ENCODE measurements at places on chromosomes 5 and 9. TPM values are rescaled to one million over a fixed set of nuclear protein-coding genes. Genes with fewer than 3 reads are reported as not detected.

CFAP77 gene
- 0.36 TPM for total RNA-seq

DNA sequence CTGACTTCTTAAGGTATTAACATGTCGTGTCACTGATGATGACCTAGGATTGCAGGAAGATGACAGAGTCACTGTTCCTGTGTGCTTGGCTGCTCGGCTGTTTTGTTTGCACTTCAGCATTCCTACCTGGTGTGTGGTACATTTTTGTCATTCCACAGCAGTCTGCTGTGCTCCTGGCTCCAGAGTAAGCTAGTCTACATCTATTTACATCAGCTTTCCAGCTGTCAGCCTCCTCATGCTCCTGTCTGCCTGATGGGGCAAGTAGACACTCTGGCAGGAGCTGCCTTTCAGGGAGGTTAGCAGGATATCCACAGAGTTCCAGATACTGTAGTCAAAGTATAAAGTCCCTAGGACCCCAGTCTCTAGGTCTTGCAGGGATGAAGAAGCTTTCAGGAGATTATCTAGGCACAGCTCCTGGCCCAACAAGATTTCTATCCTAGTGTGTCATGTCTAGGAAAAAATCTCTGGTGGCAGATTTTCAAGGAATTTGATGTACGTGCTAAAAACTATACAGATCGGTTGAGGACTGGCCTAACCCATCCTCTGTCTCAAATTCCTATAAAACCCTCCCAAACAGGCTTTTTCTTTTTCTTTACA is 28.4 kb downstream of the RUSC2 start:
- H3K4me1 ChIP-seq, result peaks cover 77% of the 10 kb centered on the region
- H3K27ac ChIP-seq, result peak overlapping the region; percentile 96
- H3K36me3 ChIP-seq, result no peaks in the 10 kb centered on the region
- DNase-seq, result peak; percentile 96
- H3K27me3 ChIP-seq, result no peaks in the 10 kb centered on the region

DNA sequence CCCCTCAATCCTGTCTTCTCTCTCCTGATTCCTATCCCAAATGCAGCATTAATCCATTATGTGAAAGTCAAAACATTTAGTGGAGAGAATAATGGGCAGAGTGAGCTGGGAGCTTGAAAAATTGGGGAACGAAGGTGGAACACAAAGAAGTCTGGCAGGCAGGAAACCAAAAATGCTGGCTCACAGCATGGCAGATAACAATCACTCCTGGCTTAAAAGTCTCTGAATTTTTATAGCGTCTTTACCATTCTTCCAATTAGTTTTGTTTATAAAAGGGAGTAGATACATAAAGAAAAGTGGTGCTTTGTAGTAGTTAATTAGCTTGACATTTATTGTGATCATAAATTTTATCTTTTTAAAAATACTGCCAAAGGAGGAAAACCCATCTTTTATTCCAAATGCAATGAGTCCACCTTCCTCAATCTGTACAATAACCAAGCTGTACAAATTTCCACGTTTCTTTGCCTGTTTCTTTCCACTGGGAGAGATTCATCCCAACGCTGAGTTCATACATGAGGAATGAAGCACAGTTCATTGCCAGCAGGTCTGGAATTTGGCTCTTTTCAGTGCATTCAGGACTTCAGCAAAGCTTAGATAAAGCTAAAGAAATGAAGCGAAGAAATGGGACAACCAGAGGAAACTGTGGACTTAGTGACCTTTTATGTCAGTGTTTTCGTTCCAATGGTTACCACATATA is 174.7 kb downstream of the HMHB1 start:
- H3K27me3 ChIP-seq, result no peaks in the 10 kb centered on the region
- peak overlapping the region; percentile 72 for H3K27ac ChIP-seq
- peaks cover 18% of the 10 kb centered on the region for H3K4me1 ChIP-seq

DNA sequence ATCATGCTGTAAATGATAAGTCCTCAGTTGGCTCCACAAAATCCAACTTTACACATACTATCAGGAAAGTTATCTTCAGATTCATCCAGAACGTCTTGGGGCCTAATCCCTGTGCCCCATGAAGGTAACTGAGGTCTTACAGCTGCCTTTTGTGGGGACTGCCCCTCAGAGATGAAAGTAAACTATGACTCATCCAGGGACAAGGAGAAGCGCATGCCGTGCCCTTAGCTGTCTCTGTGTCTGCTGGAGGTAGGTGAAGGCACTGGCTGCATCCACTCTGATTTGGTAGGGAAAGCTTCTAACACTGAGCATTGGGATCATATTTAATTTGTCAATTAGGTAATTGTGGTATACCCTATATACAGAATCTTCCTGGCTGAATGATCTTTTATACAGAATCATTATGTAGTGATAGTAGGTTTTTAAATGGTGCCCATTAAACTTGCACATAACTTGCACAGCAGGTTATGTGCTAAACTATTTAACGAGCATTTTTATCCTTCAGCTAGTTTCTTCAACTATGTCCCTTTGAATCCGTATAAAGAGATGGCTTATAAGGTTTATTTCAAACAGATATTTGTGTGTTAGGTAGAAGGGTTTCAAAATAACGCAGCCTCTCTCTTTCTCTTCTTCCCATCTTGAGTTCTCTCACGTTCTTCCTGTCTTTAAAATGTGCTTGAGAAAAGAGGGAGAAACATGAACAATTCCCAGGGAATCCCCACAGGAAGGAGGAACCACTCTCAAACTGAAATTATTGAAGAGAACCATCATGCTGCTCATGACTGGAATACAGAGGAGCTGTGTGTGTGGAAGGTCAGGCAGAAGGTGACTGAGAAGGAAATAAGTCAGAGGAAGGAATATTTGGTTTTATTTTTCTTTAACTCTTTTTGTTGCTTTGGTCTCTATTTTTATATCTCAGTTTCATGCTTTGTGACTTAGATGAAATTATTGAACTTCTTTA is 250.9 kb downstream of the CD180 start:
- no peaks in the 10 kb centered on the region for H3K27me3 ChIP-seq
- no peak for DNase-seq
- no peak overlapping the region for H3K4me3 ChIP-seq
- no peaks in the 10 kb centered on the region for H3K36me3 ChIP-seq

- no peaks in the 10 kb centered on the region for H3K36me3 ChIP-seq
- no peaks in the 10 kb centered on the region for H3K27me3 ChIP-seq
- no peak overlapping the region for H3K4me3 ChIP-seq
Observed at GRCh38 chr9:2220036-2220435, 204.9 kb downstream of the SMARCA2 start.

GRCh38 chr5:39187831-39188731 is 31.3 kb downstream of the FYB1 start:
- no peak overlapping the region for H3K4me3 ChIP-seq
- H3K4me1 ChIP-seq, result no peaks in the 10 kb centered on the region
- no peaks in the 10 kb centered on the region for H3K27me3 ChIP-seq
- H3K27ac ChIP-seq, result no peak overlapping the region

- H3K27me3 ChIP-seq, result no peaks in the 10 kb centered on the region
- peak; percentile 22 for DNase-seq
- no peaks in the 10 kb centered on the region for H3K36me3 ChIP-seq
- H3K4me1 ChIP-seq, result no peaks in the 10 kb centered on the region
Observed at GRCh38 chr9:73081979-73082657, 69.5 kb upstream of the ANXA1 start.

SUSD3 gene
- total RNA-seq, result not detected

GRCh38 chr5:168109441-168109840 is 182.0 kb upstream of the WWC1 start:
- H3K4me1 ChIP-seq, result peaks cover 6% of the 10 kb centered on the region
- H3K4me3 ChIP-seq, result no peak overlapping the region
- peak; percentile 55 for DNase-seq
- H3K36me3 ChIP-seq, result no peaks in the 10 kb centered on the region
- no peaks in the 10 kb centered on the region for H3K27me3 ChIP-seq

SLC46A2 gene
- total RNA-seq, result not detected

- DNase-seq, result peak; percentile 2
- no peaks in the 10 kb centered on the region for H3K27me3 ChIP-seq
- no peak overlapping the region for H3K4me3 ChIP-seq
Observed at GRCh38 chr5:168609806-168610482, 30.8 kb upstream of the PANK3 start.

DNA sequence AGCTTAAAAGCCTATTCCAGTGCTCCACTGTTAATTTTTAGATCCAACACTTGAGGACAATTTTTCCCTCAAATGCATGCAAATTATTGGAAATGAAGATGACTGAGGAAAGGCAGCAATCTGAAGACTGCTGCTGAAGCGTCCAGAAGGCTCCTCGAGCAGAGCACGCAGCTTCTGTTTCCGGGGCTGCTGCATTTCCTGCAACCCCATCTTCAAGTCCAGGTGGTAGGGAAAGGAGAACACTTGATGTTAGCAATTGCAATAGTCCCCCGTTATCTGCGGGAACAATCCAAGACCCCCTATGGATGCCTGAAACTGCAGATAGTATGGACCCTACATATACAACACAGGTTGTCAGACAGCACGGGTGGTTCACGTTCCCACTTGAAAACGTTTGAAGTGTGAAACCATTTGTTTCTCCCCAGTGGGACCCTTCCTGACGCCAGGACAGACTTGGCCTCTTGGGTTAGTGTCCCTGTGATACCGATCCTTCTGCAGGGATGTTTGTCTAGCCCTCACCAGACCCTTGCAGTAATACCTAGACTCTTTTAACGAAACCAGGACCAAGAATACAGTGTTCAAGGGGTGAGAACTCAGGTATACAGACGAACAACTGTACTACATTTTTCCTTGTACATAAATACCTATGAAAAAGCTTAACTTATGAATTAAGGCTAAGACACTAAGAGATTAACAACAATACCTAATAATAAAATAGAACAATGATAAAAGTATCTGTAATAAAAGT is 152.3 kb downstream of the HSD17B3 start:
- no peak overlapping the region for H3K27ac ChIP-seq
- peaks cover 16% of the 10 kb centered on the region for H3K27me3 ChIP-seq
- H3K36me3 ChIP-seq, result no peaks in the 10 kb centered on the region
- DNase-seq, result no peak

SPATA9 gene
- 0.98 TPM for total RNA-seq

- H3K27ac ChIP-seq, result no peak overlapping the region
- no peak for DNase-seq
- no peaks in the 10 kb centered on the region for H3K36me3 ChIP-seq
- no peak overlapping the region for H3K4me3 ChIP-seq
- H3K4me1 ChIP-seq, result no peaks in the 10 kb centered on the region
- no peaks in the 10 kb centered on the region for H3K27me3 ChIP-seq
Observed at GRCh38 chr9:31168161-31168560, 1216.3 kb upstream of the ACO1 start.

DNAH5 gene
- total RNA-seq, result 3.2 TPM

CYFIP2 gene
- total RNA-seq, result 96.8 TPM

EGFLAM gene
- total RNA-seq, result 1.1 TPM

OBP2B gene
- not detected for total RNA-seq

DNA sequence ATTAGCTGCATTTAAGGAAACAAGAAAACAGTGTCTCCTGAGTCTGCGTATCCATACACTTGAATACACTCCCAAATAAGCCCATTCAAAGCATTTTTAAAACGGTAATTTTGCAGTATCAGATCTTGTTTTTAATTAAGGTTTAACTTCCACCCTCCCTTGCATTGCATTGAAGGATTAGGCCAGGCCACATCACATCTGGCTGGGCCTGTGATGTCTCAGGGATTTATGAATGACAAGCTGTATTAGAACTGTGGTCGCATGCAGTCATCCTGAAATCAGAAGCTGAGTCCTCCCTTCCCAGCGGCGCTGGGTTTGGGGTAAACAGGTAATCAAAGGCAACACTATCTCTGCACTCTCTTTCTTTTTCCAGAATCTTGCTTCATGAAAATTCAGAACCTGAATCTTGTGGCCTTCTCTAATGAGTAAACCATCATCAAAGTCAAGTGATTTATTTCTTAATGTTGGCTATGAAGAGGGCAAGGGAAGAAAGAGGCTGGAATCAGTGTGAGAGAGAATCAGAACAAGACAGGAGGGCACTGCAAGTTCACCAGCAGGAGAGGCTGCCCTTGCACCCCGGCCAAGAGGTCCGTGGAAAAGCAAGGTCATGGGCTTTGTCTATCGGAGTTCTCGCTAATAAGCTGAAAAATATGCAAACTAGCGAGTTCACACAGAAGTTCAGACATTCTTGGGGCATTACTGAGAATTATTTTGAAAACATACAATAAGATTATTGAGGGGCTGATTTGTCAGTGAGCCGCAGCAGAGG is 80.0 kb upstream of the ZSWIM6 start:
- H3K36me3 ChIP-seq, result no peaks in the 10 kb centered on the region
- DNase-seq, result peak; percentile 67
- H3K4me3 ChIP-seq, result no peak overlapping the region
- H3K4me1 ChIP-seq, result peaks cover 7% of the 10 kb centered on the region

Data from astrocyte (in vitro differentiated cells and primary cell).